ENCODE measurements at places on chromosomes 12 and 14.

GRCh38 chr12:80901661-80902060, 36.1 kb downstream of the LIN7A start:
- no peak for DNase-seq

- no peak for DNase-seq
Measured at GRCh38 chr12:119432949-119433348, 98.4 kb downstream of the CCDC60 start.

GRCh38 chr14:54503486-54503885, 6.2 kb upstream of the CGRRF1 start:
- no peak for DNase-seq

DNA sequence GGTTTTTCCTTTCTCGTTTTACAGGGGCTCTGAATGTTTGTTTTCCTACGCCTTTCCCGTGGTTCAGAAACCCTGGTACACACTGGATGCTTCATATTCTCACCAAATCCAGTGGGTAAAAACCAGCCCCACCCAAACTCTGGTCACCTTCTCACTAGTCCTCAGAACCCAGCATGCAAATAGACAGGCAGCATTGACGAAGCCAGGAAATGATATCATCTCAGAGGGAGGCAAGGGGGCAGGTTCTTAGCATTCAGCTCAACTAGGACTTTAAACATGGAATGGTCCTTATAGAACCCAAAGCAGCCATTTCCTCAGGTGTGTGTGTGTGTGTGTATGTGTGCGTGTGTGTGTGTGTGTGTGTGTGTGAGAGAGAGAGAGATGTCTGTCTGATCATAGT, 142.0 kb downstream of the KCNK10 start:
- no peak for DNase-seq

DNA sequence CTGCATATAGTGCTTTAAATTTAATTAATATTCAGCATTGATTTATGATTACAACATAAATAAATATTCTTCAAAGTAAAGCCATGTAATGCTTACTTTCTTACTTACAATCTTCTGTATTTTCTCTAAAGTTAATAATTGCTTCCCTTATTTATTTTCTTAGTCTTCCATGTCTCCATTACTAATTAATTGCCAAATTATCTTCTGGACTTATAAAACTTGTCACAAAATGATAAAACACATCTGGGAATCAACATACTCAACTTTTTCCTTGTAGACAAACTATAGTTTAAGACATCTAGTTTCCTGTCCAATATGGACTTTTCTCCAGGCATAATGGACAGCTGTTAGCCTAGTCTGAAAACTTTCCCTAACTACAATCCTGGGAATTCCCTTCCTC, 466.6 kb downstream of the FLRT2 start:
- DNase-seq: no peak

DNA sequence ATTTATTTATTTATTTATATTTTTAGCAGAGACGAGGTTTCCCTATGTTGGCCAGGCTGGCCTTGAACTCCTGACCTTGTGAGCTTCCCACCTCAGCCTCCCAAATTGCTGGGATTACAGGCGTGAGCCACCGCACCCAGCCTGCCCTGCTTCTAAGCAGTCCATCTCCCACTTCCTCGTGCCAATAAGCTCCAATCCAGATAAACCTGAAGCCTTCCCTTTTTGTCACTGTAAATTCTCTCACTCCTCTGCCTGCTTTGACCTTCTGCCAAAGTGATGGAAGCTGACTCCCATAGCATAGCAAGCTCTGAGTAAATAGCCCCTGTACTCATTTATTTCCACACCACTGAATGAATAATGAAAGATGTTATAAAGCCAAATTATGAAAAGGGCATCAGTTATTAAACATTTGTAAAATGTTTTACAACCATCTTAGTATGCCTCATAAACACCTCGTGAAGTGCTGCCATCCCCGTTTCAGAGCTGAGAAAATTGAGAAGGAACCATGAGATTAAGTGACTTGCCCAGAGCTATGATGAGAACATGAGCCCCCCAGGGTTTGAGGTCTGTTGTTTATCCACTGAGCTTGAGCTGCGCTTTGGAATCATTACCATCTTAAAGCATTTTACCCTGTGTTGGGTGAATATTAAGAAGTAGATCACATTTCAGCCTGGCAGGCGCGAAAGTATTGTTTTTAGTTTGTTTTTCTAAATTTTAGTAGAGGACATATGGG, 30.4 kb downstream of the MANSC1 start:
- no peak for DNase-seq

DNA sequence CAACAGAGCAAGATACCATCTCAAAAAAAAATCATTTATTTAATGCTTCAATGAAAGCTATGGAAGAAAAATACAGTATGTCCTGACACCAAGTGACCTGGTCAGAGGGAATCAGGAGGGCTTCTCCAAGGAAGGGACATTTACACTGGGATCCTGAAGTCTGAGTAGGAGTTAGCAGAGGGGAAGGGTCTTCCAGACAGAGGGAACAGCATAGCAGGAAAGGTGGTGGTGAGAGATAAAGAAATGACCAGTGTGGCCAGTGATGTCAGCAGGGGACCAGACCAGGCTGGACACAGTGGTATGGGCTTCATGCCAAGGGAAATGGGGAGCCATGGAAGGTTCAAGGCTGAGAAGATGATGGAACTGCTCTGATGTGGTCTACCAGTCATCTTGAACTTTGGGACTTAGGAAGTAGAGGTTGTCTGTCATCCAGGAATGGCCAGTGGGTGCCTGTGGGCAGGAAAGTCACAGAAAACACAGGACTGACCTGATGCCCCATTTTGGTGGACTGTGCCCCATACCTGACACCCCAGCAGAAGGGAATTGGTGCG, 7.8 kb upstream of the TCHP start:
- DNase-seq: no peak

- DNase-seq: no peak
Measured at GRCh38 chr14:94936901-94937685, 167.2 kb upstream of the GSC start.

GRCh38 chr14:51211149-51211548, 28.9 kb upstream of the TMX1 start:
- no peak for DNase-seq

DNA sequence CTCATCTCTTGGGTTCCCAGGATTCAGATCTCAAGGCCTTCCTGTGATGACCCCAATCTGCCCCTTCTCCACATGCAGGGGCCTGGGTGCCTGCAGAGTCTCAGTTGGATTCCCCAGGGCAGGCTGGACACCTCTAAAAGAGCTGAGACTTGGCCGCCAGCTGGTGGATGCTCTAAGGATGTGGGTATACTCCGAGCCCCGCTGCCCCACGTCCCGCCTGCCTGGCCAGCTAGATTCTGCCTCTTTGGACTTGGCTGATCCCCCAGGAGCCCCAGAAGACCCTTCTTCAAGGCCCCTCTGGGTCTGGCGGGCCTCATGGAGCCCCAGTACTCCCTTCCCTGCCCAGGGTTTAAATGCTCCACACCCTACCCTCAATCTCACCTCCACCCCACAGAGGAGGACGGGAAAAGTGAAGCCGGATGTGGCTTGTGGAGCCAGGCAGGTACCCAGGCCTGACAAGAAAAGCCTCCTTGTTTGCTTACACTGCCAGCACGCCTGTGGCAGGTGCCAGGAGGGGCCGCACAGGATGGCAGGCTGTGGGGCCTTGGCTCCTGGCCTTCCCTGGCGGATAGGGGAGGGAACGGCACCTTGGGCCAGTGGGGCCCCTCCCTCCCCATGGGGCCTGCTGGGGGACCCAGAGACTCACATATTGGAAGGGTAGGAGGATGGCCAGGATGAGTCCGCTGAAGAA, 15.1 kb downstream of the FAIM2 start:
- no peak for DNase-seq

DNA sequence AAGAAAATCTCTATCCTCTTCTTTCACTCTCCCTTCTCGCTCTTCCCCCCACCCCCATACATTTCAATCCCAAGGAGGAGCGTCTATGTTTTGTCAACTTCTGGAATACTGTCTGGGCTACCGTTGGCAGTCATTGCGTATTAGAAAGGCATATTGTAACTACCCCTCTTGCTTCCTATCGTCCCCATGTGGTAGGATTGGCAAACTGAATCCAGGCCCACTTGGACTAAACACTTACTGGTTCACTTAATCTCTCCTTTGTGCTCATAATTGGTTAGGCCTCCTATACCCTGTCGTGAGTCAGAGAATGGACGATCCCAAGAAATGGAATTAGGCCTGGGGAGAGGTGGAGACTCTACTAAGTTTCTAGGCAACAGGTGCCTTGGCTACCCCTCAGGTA, 68.8 kb upstream of the SLC8A3 start:
- no peak for DNase-seq

DNA sequence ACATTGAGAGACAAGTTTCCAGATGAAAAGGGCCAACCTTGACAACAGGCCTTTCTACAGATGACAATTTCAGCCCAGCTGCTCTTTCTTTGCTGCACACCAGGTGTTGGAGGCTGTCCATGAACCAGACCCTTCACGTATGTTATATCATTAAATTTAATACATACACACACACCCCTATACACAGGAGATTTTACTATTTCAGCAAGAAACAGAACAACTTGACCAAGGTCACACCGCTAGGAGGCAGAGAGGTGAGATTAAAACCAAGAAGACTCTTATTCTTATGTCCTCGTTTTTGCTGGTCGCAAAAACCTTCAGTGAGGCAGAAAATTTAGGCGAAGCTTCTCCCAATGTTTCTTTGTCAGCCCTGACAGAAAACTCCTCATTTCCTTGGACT, 1585.9 kb downstream of the AACS start:
- no peak for DNase-seq

DNA sequence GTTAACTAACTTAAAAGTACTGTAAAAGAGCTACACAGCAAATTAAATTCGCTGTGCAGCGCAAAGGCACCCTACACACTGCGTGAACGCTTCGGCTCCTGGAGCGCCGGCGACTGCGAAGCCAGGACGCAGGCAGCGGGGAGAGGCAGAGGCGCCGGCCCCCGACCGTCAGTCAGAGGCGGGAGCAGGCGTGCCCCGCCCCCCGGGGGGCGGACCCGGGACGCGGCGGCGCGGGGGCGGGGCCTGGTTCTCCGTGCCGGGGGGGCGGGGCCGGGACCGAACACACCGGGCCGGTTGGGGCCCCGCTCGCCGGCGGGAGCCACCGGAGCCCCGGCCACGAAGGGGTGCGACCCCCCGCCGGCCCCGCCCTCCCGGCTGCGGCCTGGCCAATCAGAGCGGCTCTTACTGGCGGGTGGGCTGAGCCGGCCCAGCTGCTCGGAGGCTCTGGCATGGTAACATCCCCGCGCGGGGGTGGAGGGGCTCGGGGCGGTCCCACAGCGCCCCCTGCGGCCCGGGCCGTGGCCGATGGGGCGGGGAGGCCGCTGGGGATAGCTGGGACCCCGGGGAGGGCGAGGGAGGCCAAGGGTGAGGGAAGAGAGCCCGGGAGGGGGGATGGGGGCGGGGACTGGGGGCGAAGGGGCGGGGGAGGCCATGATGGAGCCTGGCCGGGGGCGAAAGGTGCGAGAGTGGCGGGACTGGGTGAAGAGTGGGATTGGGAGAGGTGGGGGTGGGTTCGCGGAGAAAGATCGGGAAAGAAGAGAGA, at the start of gene PRPF40B:
TSS of gene PRPF40B (plus strand) at position 420 of the 763 bp plus-strand sequence. CDS start at position 450, 30 bp downstream.
- DNase-seq: peak; percentile 74

GRCh38 chr14:88554457-88555286, at the start of gene PTPN21:
TSS of gene PTPN21 (minus strand) at chr14:88555007. CDS start at chr14:88550417, 4,590 bp downstream.
- DNase-seq: no peak

DNA sequence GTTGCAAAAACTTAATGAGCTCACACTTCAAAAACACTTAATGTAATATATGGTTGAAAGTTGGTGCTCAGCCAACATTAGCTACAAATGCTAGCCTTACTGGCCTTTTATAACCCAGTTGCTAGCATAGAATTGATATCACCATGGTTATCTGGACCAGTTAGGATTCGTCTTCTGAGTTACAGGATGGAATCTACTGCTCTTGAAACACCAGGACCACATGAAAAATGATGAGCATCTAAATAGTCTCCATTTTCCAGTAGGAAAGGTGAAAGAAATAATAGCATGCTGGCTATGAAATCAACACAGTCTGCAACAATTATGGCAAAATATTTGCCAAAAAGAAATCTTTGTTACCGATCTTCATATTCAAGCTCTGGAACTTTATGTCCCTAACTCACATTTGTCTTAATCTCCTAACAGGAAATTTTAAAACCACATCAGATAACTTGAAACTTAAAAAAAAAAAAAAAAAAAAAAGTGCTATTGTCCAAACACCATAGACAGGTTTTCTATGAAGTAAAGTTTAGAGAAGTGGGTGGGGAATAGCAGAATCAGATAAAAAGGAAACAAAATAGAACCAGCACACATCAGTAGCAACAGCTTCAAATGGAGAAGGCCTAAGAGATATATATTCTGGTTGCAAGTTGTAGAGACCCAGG, 12.6 kb upstream of the CD69 start:
- no peak for DNase-seq

- DNase-seq: no peak
Measured at GRCh38 chr14:55600784-55601561, 21.0 kb downstream of the KTN1 start.
